RWPE1 (cell line): ENCODE measurements at places on chromosomes 3 and 15.

DNA sequence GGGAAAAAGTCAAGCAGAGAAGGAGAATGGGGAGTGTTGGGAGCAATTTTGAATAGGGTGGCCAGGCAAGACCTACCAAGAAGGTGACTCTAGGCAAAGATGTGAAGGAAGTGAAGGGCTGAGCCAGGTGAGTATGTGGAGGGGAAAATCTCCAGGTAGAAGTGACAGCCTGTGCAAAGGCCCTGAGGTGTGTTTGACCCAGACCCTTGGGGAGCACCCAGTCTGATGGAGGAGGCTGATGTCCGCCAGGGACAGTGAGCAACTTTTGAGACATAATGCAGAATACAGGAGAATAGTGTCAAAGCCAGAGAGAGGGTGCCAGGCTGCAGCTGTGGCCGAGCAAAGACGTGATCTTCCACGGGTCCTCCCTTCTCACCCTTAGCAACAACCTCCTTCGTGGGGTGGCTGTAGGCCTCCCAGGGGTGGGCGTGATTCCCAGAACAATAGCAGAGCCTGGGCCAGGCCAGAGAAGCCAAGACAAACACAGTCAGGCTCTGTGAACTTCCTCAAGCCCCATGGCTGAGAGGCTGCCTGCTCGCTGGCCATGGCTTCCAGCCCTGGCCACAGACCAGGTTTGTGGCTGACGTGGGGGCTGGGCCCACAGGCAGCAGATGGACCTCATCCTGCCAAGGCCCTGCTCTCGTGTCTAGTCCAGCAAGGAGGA is 58.1 kb downstream of the SLC6A6 start:
- no peak for DNase-seq

GRCh38 chr3:3160826-3161225 is 18.7 kb downstream of the CRBN start:
- no peak for DNase-seq

- no peak for DNase-seq
These were observed 25.0 kb downstream of the TCAIM start for GRCh38 chr3:44363591-44363990.

GRCh38 chr3:165696496-165696895 is 140.7 kb downstream of the BCHE start:
- DNase-seq = no peak

DNA sequence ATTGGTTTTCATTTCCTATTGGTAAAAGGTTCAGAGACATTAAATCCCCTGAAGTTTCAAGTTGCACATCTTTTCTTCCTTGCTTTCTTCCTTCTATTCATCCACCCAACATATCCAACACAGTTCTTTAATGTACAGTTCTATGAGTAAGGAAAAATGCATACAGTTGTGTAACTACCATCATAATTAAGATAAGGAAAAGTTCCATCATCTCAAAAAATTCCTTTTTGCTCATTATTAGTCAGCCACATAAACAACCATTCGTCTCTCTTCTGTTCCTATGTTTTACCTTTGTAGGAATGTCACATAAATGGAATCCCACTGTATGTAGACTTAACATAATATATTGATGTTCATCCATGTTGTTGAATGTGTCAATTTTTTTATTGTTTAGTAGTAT is 211.1 kb upstream of the ADAMTS9 start:
- DNase-seq = no peak

DNA sequence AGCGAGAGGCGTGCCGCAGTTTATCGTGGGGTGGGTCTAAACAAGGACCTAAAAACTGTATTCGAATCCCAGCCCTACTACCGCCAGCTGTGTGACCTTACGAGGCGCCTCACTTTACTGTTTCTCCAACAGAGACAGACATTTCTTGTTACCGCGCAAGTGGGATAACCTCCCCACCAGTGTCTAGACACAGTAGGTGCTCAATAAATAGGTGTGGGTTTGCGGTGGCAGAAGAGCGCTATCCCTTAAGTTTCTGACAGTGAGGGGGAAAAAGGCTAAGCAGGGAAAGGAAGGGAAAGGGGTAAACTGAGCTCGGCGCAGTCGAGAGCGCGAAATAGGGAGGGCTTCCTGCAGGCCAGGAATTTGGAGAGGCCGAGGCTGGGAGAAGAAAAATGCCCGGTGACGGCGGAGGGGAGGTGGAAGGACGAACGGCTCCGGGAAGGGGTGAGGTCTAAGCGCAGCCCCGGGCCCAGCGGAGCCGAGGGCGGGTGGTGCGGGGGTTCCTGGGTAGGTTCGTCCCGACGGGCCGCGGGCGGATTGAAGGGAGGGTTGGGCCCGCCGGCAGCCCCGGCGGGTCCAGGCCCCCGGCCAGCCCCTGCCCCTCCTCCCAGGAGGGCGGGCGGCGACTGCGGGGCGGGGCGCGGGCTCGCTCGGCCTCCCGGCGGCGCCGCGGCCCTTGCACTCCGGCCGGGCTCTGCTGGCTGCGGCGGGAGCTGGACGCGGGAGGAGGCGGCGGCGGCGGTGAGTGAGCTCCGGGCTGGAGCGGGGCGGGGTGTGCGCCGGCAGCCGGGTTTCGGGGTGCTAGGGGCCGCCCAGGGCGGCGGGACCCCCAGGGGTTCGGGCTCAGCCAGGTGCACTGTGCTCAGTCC is at the start of gene CGNL1:
TSS of gene CGNL1 (plus strand) at position 679 of the 869 bp plus-strand sequence. CDS start 61,495 bp downstream, outside the sequence.
- DNase-seq = peak; percentile 49

- no peak for DNase-seq
These were observed 28.2 kb downstream of the GJD2 start for GRCh38 chr15:34726406-34727100.
